ENCODE measurements at places on chromosomes 5 and 9.

GRCh38 chr9:101574731-101575333 lies 19.9 kb downstream of the PPP3R2 start:
- DNase-seq: no peak

DNA sequence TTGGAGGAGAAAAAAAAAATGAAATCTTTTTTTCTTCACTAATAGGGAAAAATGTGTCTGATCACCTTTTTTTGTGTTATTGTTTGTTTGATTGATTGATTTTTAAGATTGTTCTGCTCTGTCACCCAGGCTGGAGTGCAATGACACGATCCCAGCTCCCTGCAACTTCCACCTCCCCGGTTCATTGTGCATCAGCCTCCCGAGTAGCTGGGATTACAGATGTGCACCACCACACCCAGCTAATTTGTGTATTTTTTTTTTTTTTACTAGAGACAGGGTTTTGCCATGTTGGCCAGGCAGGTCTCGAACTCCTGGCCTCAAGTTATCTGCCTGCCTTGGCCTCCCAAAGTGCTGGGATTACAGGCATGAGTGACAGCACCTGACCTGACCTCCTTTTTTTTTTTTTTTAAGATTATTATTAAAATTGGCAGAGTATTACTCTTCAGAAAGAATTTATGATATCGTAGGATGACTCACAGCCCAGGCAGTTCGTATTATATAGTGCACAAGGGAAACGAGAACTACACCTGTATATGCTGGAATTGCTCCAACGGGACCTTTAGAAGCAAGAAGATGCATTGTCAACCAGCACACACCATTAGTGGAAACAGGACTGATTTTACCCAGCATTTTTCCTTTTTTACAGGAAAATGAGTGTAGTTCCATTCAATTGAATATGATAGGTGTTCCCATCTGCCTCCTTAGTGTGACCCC lies 27.7 kb downstream of the FUBP3 start:
- DNase-seq: no peak

DNA sequence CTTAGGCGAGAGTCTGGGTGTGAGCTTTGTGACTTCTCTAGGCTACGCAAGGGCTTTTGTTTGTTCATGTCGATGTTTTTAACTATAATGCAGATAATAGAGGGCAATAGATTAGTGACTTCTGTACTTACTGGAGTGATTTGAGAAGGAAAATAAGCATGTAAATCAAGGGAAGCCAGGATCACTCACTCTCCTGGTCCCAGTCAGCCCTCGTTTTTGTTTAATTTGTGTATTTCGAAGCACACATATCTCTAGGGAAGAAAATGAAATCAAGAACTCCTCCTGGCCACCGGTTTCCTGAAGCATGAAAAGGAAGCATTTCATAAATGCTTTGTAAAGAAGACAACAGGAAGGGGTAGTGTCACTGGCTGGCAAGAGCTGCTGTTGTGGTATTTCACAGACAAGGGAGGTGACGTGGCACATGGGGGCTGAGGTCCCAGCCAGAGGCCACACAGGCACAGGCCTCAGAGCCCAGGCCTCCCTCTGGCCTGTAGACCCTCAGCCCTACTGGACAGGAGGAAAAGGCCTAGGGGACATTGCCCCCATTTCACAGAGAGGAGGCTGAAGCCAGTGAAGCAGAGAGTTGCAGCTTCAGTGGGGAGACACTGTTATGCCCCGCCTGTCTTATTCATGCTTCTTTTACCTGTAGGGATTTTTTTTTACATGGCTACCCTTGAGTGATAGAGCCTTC lies 34.1 kb downstream of the IRF1 start:
- DNase-seq: peak; percentile 83

DNA sequence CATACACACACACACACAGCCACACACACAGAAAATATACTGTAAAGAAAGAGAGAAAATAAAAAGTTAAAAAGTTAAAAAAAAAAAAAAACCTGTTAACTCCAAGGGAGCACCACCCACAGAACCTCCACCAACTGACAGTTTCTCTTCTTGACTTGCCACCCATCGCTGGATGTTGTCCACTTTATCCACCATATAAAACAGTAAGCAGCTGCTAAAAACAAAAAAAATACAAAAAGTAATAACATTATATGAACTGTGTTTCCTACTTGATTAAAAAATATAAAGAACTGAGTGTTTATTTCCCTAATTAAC lies 1.2 kb downstream of the PURA start:
- no peak for DNase-seq

DNA sequence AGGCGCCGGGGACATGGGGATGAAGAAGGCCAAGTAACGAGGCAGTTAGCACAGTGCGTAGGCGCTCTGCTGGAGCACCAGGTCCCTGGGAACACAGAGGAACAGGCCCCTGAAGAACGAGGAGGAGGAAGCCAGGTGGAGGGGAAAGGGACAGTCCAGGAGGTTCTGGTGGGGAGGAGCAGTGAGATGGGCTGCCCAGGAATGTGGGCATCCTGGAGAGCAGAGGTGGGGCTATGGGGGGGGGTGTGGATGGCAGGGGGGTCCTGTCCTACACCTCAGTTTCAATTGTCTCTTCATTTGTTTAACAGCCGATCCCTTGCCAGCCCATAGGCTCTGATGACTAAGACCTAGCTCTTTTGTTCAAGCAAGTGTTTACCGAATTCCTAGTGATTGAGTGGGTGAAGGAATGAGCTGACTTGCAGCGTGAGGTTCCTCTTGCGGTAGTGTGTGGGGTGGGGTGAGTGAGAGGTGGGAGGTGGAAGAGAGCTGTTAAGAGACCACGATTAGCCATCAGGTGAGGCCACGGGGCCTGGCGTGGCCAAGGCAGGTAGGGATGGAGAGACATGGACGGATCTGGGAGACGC lies 8.4 kb upstream of the PHYHD1 start:
- DNase-seq: no peak

GRCh38 chr5:171810227-171810626 lies 24.6 kb downstream of the SMIM23 start:
- DNase-seq: no peak

GRCh38 chr5:115840873-115841272 lies 492 bp downstream of the ATG12 start:
- DNase-seq: no peak

DNA sequence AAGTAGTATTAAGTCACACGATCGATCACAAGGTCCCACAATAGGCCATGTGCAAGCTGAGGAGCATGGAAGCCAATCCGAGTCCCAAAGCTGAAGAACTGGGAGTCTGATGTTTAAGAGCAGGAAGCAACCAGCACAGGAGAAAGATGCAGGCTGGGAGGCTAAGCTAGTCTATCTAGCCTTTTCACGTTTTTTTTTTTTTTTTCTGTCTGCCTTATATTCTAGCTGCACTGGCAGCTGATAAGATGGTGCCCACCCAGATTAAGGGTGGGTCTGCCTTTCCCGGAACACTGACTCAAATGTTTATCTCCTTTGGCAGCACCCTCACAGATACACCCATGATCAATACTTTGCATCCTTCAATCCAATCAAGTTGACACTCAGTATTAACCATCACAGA lies 6.5 kb downstream of the PPIP5K2 start:
- DNase-seq: no peak

DNA sequence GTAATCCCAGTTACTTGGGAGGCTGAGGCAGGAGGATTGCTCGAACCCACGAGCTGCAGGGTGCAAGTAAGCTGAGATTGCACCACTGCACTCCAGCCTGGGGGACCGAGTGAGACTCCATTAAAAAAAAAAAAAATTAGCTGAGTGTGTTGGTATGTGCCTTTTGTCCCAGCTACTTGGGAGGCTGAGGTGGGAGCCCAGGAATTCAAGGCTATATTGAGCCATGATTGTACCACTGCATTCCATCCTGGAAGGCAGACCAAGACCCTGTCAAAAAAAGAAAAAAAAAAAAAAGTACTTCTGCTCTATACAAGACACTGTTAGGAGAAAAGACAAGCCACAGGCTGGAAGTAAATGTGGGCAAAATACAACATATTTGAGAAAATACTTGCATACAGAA lies 68.5 kb upstream of the FBXW11 start:
- no peak for DNase-seq

- no peak for DNase-seq
Measured at GRCh38 chr5:57202811-57203210, 29.0 kb downstream of the GPBP1 start.

DNA sequence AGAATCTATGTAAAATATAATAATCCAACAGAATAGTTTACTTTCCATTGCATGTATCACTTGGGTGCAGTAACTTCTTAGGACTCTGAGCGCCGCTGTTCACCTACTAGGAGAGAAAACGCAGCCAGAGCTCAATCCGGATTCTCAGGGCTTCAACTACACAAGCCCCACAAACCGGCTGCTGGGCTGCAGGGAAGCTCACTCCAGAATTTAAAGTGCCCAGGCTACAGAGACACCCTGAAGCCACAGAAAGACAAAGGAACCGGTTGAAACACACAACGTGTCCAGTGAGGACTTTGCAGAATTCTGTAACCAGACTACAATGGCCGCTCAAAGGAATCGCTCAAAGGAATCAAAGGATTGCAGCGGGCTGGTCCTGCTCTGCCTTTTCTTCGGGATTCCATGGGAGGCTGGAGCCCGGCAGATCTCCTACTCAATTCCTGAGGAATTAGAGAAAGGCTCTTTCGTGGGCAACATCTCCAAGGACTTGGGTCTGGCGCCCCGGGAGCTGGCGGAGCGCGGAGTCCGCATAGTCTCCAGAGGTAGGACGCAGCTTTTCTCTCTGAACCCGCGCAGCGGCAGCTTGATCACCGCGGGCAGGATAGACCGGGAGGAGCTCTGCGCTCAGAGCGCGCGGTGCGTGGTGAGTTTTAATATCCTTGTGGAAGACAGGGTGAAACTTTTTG lies at the start of gene PCDHGA10:
Gene PCDHGA10, plus strand, starts transcription at position 134 of the 686 bp plus-strand sequence. Its CDS starts 189 bp downstream, at position 323.
- peak; percentile 59 for DNase-seq

GRCh38 chr5:30343707-30344106 lies 849.8 kb upstream of the CDH6 start:
- DNase-seq: no peak

- no peak for DNase-seq
Measured at GRCh38 chr9:78939311-78940065, 632.3 kb upstream of the TLE4 start.

DNA sequence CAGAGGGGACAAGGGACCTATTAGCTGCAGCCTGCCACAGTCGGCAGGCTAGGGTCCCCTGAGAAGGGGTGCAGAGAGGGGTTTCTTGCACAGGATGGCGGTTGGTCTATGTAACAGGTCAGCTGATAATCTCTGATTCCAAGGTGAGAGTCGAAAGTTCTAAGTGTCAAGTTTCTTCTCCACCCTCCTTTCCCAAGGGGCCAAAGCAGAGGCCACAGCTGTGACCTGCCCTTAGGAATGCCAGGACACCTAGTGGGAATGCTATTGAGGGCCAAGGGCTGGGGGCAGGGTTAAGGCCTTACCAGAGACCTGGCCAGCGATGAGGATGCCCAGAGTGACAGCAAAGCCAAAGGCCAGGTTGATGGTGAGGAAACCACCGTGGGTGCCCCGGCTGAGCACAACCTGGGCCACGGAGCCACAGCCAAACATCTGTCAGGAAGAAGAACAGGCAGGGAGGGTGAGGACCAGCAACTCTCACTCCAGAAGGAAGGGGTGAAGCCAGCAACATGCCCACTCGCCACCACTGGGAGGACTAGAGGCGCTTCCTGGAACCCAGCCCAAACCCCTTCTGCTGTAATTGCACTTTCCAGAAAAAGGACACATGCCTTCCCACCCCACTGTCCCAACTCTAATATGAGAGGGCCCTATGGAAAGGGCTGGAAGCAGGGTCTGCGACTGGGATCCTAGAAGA lies 3.8 kb downstream of the AQP3 start:
- no peak for DNase-seq

GRCh38 chr5:154947778-154948177 lies 6.9 kb downstream of the MRPL22 start:
- no peak for DNase-seq

DNA sequence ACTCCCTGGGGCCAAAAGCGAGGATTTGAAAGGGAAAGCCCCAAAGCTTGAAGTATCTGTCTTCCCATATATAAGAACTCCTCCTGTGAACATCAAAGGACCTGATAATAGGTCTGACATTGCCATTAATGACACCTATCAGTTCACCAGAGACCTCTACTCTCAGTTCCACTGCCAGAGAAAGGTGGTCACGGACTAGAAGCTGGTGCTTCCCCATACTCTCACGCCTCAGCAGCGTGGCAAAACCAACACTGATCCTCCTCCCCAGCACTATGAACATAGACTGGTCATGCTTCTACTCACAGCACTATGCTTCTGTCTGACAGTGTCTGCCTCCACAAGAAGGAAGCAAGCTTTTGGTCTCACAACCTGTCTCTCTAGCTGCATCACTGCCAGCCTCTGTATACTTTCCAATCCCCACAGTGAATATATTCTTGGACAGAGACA lies 37.9 kb downstream of the NRG2 start:
- DNase-seq: no peak

DNA sequence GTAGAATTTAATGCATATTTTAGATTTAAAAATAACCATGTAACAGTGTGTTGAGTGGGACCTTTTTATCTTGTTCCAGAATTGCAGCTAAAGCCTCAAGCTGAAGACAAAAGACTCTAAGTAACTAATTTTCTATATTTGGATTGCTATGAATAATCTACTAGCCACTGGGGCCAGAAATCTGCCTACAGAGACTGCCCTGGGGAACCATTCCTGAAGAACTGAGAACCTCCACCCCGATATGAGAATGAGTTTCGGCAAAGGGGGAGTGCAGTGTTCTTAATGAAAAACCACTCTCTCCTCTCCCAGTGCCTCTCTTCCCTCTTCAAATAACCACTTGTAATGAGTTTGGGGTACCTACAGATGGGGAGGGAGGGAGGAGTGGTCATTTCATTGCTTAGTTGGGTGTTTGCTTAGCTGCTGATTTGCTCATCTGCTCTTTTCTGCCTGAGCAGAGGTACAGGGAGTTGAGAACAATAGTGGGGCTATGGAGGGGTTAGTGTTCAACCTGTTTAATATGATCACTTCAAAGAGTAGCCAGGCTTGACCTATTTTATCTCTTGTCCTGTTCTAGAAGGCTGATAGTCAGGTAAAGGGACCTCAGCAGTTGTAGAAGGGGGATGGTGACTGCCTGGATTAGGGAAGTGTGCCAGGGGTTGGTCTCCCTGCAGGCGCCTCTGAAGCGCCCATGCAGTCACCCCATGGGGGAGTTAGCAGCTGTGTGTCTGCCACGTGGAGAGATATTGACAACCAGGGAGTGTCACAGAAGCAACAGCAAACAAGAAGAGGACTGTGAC lies 47.7 kb downstream of the ATG10 start:
- no peak for DNase-seq

- no peak for DNase-seq
Measured at GRCh38 chr9:99340281-99340680, 118.2 kb downstream of the SEC61B start.

All from CD4-positive, alpha-beta T cell treated with Interleukin-2 at 100 ng/mL for 4 hours (primary cell).